ENCODE measurements at places on chromosomes 2 and 18. TPM values are rescaled to one million over a fixed set of nuclear protein-coding genes. Genes with fewer than 3 reads are reported as not detected.

Gene ABCB6
- 26.6 TPM for total RNA-seq

Gene CYP27A1
- total RNA-seq, result 12.6 TPM

Gene CCDC142
- total RNA-seq, result 20.3 TPM

Gene ELOA2
- total RNA-seq, result not detected

Gene CRYGC
- not detected for total RNA-seq

Gene KCTD1
- total RNA-seq, result 13.3 TPM

Gene MARS2
- total RNA-seq, result 5.3 TPM

Gene CMPK2
- 0.69 TPM for total RNA-seq

Gene OXER1
- not detected for total RNA-seq

Gene LCT
- total RNA-seq, result 0.07 TPM

Gene CTAGE1
- total RNA-seq, result not detected

DNA sequence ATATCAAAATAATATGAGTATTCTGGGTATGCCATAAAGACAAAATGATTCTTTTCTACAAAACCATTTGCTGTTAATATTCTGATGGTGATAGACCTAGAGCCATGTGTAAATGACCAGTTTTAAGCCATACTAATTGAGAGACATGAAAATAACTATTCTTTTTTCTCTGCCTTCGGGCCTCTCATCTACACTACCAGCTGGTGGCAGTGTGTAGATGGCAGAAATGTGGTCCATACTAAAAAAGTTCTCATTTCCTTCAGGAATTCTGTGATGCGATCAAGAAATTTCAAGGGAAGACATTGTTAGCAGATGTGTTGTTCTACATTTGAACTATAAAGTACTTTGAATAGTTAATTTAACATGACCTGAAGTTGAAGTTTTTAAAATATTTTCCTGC is 485.2 kb downstream of the TRIB2 start:
- DNase-seq, result no peak

DNA sequence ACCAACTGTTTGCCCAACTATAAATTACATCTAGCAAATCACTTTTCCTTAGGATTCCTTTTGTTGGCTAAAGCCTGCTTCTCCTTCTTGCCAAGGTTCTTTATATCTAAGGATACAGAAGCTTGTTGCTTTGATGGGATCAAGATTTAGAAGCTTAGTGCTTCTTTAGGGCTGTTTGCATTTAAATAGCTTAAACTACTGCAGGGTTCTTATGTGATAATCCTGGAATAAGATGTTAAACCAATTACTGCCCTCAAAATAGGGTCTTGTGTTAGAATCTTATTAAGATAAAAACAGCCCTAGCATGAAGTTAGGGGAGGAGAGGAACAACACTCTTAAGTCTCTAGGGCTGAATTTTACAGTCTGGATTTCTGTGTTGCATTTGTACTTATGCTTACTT is 64.2 kb downstream of the KIF5C start:
- DNase-seq, result no peak

GRCh38 chr2:11705711-11706110 is 35.7 kb upstream of the NTSR2 start:
- no peak for DNase-seq

DNA sequence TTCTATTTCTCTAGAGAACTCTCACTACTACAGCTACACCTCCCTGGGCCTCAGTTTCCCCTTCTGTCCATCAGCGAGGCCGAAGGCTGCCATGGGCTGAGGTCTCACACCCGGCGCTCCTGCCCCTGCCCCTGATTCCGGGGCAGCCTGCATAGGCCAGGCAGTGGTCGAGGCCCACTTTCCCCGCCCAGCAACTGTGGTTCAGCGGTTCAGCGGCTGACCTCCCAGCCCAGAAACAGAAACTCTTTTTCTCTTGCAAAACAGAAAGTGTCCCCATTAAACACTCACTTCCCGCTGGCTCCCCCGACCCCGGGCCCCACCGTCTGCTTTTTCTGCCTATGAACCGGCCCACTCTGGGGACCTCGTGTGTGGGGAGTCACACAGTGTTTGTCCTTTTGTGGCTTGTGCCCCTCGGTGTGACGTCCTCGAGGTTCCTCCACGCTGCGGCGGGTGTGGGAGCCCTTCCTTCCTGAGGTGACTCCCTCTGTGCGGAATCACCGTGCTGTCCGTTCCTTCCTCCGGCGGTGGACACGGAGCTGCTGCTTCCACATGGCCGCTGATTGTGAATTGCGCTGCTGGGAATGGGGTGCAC is 16.0 kb downstream of the PDCD1 start:
- no peak for DNase-seq

- DNase-seq, result no peak
Measured at GRCh38 chr2:129707800-129708199, 271.7 kb upstream of the RAB6C start.

DNA sequence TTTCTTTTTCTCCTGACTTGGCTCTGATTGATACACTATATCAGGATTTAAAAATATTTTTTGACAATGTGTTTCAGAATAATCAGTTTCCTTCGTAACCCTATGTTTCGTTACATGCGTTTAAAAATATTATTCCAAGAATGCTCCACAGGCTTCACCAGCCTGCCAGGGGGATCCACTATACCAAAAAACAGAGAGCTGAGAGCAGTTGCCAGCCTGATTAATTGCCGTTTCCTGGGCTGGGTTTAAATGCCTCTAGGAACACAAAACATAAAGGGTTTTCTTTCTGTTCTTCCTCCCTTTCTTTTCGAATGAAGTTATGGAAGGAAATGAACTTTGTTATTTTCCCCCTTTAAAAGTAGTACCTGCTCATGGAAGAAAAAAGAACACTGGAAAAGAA is 47.9 kb downstream of the LRRFIP1 start:
- peak; percentile 83 for DNase-seq

GRCh38 chr2:227655454-227655853 is 11.2 kb upstream of the SCYGR5 start:
- DNase-seq, result peak; percentile 44

DNA sequence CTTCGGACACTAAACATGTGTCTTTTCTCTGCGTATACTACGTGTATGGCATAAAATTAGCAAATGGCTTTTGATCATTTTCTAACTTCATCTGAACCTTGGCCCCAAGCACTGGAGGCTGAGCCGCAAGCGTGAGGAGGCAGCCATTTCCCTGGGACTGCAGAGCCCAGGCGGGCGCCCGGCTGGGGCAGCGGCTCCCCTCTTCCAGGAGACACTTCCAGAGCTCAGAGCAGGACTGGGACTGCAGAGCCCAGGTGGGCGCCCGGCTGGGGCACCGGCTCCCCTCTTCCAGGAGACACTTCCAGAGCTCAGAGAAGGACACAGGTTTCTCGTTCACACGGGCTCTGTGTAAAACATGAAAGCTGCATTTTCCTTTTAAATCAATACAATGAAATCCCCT is 484.1 kb upstream of the SALL3 start:
- DNase-seq, result no peak

- DNase-seq, result peak; percentile 21
Measured at GRCh38 chr2:237904831-237905599, 45.6 kb downstream of the RAMP1 start.
